ENCODE measurements at places on chromosomes 11 and 22.

DNA sequence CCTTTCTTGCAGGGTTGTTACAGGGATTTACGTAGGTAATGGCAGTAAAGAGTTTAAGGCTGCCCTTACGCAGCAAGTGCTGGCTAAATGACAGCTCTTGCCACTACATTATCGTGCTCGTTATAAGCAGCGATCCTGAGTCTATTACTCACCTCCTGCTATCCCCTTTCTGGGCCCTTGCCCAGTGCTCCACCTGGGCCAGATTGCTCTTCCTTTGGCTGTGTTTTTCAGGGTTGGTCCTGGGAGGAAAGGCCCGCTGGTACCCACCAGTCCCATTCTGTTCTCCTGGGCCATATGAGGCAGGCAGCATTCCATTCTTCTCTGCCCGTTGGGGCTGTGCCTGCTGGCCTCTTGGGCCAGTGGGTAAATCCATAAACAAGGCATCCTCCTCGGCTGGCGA lies 87.5 kb downstream of the C11orf58 start:
- DNase-seq = no peak

DNA sequence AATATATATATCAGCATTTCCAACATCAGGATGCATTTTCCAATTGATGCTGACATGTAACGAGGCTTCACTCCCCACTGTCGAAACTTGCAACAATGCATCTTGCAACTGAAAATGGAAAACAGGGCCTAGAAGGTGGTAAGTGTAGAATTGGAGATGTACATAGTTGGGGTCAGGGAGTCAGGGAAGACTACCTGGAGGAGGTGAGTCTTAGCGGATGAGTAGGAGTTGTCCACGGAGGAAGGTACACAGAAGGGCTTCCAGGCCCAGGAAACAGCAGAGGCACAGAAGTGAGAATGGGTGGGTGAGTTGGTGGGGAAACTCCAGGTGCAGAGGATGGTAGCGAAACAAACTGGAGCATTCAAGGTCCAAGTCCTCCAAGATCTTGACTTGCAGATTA lies 2.0 kb upstream of the GRK2 start:
- no peak for DNase-seq

GRCh38 chr11:70594606-70595005 lies 196.3 kb downstream of the CTTN start:
- no peak for DNase-seq

DNA sequence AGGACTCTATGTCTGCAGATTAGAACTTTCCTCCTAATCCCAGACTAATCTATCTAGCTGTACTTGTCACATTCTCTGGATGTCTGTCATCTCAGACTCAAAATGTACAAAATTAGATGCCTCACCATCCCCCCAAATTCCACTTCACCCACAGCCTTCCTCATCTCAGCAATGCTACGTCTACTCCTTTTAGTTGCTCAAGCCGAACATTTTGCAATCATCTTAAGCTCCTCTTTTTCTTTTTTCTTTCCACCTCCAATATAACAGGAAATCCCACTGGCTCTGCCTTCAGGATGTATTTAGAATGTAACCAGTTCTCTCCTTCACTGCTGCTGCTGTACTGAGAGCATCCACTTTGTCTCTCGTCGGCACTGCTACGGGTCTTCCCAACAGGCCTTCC lies 1091.8 kb downstream of the TBC1D22A start:
- no peak for DNase-seq

DNA sequence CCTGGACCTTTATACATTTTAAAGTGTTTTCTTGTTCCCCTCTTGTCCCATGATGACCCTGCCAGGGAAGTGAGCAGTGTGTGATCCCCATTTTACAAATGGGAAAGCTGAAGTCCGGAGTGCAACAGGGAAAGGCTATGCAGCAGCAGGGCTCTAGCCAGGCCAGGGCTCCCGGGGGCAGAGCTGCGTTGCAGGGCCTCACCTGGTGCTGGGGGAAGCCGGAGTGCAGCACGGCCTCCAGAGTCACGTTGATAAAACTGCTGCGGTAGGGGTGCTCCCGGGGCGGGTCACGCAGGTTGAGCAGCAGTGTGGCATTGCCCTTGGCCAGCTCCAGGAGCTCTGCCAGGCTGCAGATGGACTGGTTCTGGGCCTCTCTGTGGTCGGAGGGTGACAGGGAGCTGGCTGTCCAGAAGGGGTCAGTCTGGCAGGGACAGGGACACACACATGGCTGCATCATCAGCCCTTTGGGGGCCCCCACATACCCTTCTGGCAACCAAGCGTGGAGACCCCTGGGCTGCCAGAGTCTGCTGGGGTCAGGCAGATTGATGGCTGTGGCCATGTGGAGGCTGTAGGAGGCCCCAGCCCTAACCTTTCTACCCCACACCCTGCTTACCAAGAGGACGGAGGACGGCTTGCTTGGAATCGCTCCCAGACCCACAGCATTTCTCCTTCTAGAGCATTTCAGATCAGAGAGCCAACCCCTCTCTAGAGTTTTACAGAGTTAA lies 9.3 kb upstream of the KLHL35 start:
- DNase-seq = no peak

- no peak for DNase-seq
These were observed 15.8 kb upstream of the ZNF74 start for GRCh38 chr22:20378110-20378509.

- no peak for DNase-seq
These were observed 8.8 kb downstream of the CLMP start for GRCh38 chr11:123186286-123186685.

GRCh38 chr11:45459491-45459890 lies 173.3 kb upstream of the SYT13 start:
- no peak for DNase-seq

DNA sequence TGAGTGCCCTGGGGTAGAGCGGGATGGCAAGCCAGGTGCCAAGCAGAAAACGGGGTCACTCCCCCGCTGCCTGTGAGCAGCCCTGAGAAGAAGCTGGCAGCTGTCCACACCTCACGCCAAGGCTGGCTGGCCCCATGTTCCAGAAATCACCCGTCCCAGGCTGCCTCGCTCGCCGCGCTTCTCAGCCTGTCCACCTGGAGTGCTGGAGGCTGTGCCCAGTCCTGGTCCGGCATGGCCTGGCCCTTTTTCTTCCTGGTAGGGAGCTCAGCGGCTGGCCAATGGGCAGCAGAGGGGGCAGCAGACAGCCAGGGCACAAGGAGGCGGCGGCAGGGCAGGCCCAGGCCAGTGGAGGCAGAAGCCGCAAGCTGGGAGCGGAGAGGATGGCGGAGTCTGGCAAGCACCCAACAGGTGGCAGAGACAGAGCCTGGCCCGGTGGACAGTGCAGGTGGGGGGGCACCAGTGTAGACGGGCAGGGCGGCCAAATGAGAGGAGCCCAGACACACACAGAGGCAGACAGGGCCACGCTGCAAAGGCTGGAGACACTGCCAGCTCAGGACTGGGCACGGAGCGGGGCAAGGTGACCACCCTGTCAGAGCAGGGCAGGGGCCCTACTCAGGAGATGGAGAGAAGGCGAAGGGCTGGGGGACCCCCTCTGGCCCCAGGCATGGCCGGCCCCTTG lies 37.2 kb upstream of the TH start:
- no peak for DNase-seq

All from NK-92 treated with Interleukin-12 subunit alpha and Interleukin-12 subunit beta, amount 100 ng/mL, for 24 hours (cell line).